ENCODE measurements at places on chromosomes 3 and 15.
A peak's percentile ranks its signal among the peaks of the same experiment; 100 is the strongest.

GRCh38 chr3:163490119-163490518 is 1588.2 kb downstream of the SI start:
- peak; percentile 32 for DNase-seq

DNA sequence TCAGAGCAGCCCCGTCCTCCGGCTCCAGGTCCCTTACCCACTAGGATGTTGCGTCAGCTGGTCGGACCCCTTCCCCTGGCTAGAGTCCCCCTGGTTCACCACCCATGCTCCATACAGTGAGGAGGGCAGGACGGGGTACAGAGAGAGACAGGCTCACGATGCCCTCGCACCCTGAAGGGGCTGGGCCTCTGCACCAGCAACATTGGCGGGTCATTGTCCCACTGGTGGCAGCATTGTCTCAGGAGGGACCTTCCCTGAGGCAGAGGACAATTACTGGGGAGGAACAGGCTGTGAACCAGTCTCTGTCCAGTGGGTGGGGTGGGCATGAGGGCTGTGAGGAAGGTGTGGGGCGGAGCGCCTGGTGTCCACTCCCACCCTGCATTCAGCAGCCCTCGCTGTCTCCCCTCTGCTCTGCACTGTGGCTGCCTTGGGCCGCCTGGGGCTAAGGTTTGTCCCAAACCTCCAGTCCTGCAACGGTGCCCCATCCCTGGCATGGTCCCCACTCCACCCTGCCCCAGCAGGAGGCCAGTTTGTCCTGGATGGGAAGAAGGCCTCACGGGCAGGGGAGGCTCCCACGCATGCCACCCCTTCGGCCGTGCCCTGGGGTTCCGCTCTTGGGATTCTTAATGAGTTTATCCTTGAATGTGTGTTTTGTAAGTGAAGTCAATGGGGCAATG is 48.0 kb upstream of the KLF13 start:
- no peak for DNase-seq

GRCh38 chr3:61789861-61790260 is 228.5 kb downstream of the PTPRG start:
- DNase-seq, result no peak

GRCh38 chr3:122568755-122569154 is 4.6 kb downstream of the DTX3L start:
- no peak for DNase-seq

DNA sequence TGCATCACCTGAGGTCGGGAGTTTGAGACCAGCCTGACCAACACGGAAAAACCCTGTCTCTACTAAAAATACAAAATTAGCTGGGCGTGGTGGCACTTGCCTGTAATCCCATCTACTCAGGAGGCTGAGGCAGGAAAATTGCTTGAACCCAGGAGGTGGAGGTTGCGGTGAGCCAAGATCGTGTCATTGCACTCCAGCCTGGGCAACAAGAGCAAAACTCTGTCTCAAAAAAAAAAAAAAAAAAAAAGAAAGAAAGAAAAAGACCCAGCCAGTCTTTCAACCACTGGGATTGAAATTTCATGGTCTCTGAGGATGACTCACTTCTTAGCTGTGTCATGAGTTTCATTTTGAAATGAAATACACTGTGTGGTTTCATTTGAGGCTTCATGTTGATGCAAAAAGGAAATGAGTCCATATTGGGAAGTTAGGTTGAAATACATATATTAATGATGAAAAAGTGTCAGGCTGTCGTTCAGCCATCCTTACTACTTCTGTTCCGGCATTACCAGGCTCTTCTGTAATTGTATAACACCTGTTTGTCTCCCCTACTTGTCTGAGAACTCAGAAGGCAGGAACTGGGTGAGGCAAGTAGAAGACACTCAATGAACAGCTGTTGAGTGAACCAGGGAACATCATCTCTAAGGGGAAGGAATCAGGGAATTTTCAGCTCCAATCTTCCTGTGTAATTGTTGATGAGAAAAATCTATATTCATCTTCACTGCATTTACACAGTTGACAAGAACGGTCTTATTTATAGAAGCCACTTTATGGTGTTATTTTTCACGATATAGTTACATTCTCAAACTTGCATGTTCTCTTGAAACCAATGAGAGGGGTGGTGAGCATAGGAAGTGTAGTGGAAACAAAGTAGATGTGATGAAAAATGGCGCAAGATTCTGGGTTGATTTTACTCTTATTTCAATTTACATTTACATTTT is 87.4 kb downstream of the NFKBIZ start:
- DNase-seq, result peak; percentile 79

DNA sequence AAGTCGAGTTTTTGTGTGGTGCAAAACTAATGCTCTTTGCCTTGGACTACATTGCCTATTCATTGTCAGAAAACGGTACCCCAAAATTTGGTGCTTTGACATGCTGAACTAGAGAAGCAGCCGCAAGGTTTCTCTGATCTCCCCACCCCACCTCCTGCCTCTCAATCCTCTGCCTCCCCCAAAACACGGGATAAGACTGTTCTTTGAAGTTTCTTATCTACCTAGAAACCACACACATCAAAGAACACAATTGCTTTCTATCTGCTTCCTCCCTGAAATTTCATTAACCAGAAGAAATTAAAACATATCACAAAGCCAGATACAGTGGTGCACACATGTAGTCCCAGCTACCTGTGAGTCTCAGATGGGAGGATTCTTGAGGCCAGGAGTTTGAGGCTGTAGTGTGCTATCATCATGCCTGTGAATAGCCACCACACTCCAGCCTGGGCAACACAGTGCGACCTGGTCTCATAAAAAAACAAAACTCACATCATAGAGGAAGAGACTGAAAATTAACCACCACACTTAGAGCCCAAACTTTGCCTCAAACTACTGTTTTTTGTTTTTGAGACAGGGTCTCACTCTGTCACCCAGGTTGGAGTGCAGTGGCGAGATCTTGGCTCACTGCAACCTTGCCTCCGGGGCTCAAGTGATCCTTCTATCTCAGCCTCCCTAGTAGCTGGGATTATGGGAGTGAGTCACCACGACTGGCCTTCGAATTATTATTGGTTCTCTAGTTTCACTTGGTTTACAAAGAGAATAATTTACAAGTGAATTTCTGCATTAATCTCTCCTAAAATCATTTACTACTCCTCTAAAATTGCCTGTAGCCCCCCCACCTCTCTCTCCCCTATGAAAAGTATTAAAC is 2.7 kb upstream of the PCNP start:
- DNase-seq, result no peak

GRCh38 chr15:41895957-41896356 is 2.1 kb upstream of the SPTBN5 start:
- DNase-seq, result no peak

- DNase-seq, result no peak
Observed at GRCh38 chr3:128746881-128747280, 20.9 kb downstream of the RAB7A start.

DNA sequence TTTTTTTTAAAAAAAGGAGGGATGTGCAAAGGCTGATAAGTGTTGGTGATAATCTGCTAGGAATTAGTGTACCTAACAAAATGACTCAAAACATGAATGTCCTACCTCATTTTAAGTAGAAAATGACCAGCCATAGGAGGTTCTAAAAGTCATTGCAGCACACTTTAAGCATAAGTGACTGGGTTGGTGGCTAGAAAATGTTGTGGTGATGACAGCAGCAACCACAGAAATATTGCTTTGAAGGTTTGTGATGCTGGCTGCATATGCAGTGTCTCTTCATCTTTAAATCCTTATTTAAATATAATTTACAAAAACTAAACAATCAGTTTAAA is 55.2 kb downstream of the CMSS1 start:
- DNase-seq, result no peak

DNA sequence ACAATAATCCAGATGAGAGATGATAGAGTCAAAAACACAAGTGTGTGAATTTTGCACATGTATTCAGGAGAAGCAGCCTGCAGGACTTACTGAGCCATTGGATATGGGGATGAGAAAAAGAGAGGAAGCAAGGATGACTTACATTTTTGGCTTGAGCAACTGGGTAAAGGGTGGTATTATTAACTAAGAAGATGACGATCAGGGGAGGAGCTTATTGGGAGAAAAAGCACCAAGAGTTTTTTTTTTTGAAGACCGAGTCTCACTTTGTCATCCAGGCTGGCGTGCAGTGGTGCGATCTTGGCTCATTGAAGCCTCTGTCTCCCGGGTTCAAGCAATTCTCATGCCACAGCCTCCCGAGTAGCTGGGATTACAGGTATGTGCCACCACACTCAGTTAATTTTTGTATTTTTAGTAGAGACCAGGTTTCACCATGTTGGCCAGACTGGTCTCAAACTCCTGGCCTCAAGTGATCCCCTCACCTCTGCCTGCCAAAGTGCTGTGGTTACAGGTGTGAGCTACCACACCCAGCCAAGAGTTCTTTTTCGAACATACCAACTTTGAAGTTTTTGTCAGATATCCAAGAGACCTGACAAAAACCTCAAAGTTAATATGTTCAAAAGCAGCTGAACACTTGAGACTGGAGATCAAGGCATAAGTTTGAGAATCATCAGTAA is 14.8 kb upstream of the SH3BP5 start:
- no peak for DNase-seq

DNA sequence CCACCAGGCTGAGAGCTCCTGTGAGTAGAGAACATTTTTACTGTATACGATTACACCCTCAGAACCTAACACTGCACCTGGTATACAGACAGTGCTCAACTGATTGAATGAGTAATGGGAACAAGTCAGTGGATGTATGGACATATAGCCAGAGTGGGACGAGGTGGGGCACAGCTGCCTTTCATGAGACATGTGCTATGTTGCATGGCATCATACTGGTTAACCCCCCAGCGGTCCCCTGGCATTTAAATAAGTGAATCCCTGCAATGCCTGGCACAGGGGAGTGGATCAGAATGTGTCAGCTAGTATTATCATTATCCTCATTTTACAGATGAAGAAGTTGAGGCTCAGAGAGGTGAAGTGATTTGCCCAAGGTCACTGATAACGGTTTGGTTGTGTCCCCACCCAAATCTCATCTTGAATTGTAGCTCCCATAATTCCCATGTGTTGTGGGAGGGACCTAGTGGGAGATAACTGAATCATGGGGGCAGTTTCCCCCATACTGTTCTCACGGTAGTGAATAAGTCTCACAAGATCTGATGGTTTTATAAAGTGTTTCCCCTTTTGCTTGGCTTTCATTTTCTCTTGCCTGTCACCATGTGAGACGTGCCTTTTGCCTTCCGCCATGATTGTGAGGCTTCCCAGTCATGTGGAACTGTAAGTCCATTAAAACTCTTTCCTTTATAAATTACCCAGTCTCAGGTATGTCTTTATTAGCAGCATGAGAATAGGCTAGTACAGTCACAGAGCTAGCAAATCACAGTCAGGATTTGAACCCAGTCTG is 56.0 kb upstream of the ATP2B2 start:
- no peak for DNase-seq

DNA sequence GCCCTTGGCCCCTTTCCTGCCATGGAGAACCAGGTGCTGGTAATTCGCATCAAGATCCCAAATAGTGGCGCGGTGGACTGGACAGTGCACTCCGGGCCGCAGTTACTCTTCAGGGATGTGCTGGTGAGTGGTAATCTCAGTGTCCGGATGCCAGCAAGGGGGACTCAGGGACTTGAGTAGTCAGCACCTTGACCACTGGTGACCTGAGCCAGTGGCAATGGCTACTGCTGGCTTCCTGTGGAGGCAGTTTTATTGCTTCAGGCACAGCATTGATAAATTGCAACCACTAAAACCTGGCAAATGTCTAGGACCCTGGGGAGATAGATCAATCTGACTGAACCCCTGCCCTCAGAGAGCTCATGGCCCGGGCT is 830 bp downstream of the MAP2K5 start:
- peak; percentile 23 for DNase-seq

GRCh38 chr3:28835751-28836150 is 445.1 kb upstream of the RBMS3 start:
- DNase-seq, result peak; percentile 24

DNA sequence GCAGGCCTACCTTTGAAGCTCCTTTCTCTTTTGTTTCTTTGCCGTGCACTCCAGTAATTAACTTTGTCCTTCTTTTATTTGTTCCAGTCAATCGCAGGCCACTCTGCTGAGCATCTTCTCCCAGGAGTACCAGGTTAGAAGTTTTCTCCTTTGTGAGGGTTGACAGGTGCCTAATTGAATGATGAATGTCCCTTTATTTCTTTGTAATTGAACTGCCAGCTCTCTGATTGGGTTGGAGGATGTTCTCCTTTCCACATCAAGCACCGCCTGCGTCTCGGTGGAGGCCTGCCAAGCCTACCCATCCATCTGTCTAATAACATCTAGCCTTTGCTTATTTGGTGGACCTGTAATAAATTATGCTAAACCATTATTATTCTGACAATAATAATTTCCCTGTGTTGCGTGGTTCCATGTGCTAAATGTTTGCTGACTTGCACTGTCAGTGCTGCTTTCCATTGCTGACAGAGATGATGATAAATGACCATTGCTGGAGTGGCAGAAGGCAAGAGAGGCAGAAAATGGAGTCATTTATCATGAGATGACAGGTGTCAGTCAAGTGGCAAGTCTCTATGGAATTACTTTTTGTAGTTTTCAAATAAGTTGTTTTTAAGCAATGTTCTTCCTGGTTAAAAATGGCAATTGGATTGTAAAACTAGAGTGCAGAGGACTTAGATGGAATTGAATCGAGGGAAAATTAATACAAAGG is 64.9 kb downstream of the CDIN1 start:
- DNase-seq, result no peak

- no peak for DNase-seq
Observed at GRCh38 chr15:70501121-70501727, 262.1 kb downstream of the UACA start.

Measured in urothelium cell line (cell line).